ENCODE measurements at places on chromosomes 2 and 18.

DNA sequence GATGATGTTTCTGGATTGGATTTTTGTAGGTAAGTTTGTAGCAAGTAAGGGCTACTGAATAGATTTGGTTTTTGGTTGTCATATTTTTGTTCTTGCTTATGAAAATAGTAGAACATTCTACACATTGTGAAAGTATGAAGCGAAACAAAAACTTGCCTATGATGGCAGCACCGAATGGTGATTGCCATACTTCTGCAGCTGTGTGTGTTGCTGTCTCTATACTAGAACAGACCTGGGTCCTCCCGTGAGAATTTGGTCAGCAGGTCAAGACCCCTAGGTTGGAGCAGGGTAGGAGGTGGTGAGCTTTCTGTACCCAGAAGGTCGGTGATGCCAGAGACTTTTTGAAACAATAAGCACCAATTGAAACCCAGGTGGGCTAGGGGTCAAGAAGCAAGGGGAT is 322.6 kb downstream of the PRKCE start:
- DNase-seq, result no peak

GRCh38 chr18:22167091-22167470 is 2.3 kb upstream of the GATA6 start:
- no peak for DNase-seq

GRCh38 chr2:72841462-72842125 is 15.8 kb upstream of the EXOC6B start:
- DNase-seq, result no peak

DNA sequence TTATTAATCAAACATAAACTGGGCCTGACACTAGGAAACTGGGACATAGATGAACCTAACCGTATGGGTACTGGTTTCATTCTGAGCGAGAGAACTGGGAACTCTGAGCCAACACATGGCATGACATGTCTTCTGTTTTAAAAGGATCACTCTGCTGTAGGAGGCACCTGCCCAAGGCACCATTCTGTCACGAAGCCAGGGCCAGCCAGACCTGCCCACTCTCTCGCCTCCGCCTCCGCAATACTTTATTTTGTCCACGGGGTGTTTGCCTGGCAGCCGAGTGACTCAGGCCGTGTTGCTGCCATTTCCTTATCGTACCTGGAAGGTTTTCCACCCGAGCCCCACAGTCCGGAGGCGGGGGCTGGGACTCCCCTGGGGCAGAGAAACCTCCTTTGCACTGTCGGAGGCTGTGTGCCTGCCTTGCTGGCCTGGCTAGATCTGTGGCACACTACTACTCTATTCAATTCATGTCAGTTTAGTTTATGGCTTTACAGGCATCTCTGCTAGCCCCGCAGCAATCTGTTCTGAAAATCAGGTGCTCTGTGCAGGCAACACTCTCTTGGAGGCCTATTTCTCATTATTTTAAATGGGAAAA is 120.4 kb upstream of the ACKR3 start:
- DNase-seq, result no peak

Data from activated CD4-positive, alpha-beta T cell treated with anti-CD3 and anti-CD28 coated beads, Interleukin-2, amount 50 U/mL, for 16 hours (primary cell).